Neural progenitor cell (in vitro differentiated cells): ENCODE measurements at places on chromosomes 3 and 15.

DNA sequence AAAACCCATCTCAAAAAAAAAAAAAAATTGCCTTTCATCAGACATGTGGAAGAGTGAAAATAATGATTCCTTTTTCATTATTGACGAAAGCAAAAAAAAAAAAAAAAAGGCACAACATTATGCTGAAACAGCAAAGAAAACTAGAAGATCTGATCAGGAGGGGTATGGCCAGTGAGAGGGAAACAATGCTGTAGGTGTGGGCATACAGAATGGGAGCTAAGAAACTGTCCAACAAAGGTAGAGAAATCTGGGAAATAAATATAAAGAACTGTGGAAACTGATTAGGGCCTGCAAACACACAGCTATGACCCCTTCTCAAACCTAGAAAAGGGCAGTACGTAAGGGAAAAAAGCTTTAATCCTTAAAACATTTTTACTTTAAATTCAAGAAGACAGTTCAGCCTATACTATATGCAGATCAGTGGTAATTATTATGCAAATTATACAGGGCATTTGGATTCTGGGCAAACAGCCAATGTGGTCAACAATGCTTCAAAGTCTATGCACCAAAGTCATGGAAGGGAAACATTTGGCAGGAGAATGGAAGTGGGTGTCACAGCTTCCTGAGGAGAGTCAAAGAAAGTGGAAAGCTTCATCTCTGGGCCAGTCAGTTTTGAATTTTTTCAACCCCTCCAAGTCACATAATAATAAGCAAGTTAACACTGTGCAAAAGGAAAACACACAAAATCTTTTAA is 68.3 kb upstream of the SLC12A8 start:
- no peak for DNase-seq

DNA sequence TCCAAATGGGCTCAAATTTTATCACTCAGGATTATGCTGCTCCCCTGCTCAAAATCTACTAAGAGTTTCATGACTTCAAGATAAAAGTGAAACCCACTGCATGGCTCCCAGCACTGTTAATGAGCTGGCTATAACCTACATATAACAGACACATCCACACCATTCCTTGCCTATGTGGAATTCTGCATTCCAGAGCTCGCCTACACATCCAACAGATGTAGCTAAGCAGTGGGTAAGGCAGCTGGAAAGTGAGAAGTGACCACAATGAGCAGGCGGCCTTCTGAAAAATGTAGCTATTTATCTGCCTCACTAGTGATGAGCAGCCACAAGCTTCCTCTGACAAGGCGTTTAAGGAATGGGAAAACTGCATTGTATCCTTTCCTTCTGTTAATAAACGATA is 92.0 kb upstream of the TRIM42 start:
- no peak for DNase-seq

DNA sequence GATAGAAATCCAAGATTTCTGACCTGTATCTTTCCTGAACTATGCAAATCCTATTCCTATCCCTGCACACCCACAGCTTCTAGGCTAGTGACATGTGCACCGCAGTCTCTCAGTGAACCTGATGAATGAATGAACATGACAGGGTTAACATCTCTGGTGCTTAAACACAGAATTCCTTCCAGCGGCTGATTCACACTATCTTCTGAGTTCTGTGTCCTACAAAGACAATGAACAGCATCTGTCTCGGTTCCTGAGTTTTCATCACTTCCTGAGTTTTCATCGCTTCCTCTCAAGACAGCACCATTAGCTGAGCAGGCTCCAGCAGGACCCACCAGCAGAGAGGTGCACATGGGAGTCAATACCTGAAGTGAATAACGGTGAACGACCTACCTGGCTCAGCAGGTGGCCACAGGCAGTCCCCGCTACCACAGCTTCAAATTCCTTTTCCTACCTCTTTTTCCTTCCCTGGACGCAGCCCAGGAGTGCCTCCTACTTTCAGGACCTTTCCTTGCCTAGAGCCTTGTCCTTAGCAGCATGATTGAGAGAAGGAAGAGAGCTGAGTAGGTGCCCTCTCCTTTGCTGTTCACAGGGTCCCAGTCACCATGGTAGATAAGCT is 113.5 kb downstream of the IGF2BP2 start:
- DNase-seq = no peak

DNA sequence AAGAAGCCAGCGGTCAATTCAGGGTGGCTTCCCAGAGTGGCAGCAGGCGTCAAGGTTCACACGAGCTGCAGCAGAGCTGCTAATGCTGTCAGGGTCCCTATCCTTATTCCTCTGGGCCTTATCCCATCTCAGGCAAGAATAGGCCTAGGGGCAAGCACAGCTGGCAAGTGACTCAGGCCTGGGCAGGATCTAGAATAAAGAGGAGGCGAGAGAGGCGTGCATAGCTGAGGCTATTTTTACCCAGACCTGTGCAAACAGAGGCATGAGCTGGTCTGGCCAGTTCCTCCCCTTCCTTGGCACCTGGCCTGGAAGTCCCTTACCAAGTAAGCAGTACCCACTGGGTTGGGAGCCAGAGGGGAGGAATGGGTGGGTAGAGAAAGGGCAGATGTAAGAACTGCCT is 12.2 kb upstream of the VIPR1 start:
- DNase-seq = no peak

- no peak for DNase-seq
These were observed 29.3 kb upstream of the MAGEF1 start for GRCh38 chr3:184741259-184741556.

- DNase-seq = no peak
These were observed 350.7 kb upstream of the AZI2 start for GRCh38 chr3:28699283-28699682.

- no peak for DNase-seq
These were observed 622 bp upstream of the PLSCR1 start for GRCh38 chr3:146544929-146545528.

DNA sequence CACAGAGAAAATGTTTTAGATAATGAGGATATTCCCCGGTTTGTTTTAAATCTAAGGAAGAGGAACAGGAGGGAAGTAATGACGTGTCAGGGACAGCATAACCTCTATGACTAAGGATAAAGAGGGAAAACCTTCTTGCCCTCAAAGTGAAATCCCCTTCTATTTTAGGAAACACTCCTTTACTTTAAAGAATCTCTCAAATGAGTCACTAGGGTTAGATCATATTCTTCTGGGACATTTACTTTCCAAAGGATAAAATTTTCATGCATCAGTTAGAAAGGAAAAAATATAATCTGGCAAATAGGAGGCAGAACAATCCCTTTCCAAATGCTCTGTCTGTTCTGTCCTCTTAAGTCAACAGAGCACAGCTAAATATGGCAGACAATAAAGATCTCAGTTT is 43.2 kb upstream of the UBE2E2 start:
- no peak for DNase-seq

- DNase-seq = no peak
These were observed 62.8 kb downstream of the ZPLD1 start for GRCh38 chr3:102497571-102497970.

DNA sequence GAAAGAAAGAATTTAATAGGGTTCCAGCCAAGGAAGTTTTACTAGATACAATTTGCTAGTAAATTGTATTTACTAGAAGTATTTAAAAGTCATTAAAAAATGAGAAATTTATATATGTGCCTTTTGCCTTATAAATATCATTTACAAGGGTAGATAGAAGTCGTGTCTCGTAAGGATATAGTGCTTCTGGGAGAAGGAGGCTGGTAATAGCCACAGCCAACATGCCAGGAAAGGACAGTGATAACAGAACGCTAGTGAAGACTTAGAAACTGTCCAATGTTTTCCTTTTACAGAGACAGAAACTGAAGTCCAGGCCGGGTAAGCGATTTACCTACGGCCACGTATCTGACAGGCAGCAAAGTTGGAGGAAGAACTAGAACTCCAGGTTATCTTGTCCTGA is 113.5 kb upstream of the LRRN1 start:
- no peak for DNase-seq

DNA sequence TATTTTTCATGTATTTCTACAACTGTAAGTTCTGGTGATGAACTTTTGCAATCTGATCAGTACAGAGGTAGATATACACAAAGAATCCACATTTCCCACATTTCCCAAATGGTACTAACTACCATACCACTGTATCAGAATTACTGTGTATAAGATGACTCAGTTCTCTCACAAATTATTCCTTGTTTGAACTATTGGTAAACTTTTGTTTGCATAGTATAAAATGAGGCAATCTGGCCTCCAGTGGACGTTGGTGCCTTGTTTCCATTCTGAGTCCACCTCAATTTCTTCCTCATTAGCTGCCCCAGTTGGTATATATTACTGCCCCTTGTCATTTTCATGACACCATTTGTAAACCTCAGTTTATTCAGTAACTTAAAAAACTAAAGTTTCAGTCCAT is 38.5 kb downstream of the SPTSSB start:
- DNase-seq = no peak

GRCh38 chr15:32125595-32125994 is 95.3 kb downstream of the CHRNA7 start:
- DNase-seq = peak; percentile 26

- DNase-seq = no peak
These were observed 8.1 kb upstream of the TKT start for GRCh38 chr3:53263907-53264306.

GRCh38 chr3:100776746-100777145 is 67.5 kb downstream of the TFG start:
- peak; percentile 23 for DNase-seq

GRCh38 chr15:57549935-57550334 is 41.8 kb upstream of the MYZAP start:
- DNase-seq = no peak

DNA sequence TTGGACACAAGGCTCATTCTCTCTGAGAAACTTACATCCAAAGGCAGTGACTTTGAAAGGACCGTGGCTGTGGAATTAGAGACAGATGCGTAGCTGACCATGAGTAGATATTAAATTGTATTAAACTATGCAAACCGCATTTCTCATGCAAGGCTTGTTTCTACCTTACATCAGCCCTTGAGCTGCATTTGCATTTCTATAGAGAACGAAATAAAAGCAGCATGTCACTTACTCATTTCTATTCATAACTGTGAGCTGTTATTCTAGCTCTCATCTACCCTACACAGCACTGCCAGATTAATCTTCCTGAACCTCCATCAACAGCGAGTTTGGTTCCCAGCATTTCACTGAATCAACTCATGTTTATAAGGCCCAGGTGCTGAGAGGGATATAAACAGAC is 72.3 kb downstream of the THSD4 start:
- no peak for DNase-seq

DNA sequence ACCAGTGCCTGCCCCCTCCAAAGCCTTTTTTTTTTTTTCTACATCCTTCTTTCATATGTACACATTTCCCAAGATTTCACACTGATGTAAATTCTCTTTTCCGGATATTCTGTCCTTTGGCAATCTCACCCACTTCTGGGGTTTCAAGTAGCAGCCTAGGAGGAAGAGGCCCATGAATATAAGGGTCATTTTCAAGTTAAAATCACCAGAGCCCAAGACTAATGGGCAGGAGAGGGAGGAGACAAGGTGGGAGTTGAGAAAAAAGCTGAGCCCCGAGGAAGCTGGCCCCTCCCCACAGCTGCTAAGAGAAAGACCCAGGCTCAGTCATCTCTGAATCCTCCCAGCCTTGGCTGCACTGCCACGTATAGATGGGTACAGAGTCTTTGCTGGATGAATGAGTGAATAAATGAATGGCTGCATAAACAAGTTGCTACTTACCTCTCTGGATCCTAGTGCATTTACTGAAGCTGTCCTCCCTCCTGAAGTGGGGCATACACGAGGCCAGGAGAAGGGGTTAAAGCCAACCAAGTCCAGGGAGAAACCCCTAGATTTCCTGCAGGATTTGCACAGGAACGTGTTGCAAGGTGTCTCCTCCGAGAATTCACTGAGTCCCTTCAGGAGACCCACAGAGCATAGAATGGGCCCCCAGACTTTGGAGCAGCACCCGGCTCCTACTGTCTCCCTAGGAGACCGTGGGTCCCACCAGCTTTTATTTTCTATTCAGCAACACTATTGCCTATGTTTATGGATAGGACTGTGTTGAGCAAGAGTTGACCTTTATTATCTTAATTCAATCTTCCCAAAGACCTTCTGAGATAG is 100.8 kb upstream of the LIPC start:
- no peak for DNase-seq

- no peak for DNase-seq
These were observed 23.8 kb upstream of the OXTR start for GRCh38 chr3:8793242-8793641.

GRCh38 chr3:106338582-106339214 is 469.9 kb upstream of the CBLB start:
- no peak for DNase-seq

- no peak for DNase-seq
These were observed 8.4 kb upstream of the CMTM7 start for GRCh38 chr3:32383136-32383711.

- DNase-seq = peak; percentile 19
These were observed 80.7 kb downstream of the SQOR start for GRCh38 chr15:45715528-45715927.

DNA sequence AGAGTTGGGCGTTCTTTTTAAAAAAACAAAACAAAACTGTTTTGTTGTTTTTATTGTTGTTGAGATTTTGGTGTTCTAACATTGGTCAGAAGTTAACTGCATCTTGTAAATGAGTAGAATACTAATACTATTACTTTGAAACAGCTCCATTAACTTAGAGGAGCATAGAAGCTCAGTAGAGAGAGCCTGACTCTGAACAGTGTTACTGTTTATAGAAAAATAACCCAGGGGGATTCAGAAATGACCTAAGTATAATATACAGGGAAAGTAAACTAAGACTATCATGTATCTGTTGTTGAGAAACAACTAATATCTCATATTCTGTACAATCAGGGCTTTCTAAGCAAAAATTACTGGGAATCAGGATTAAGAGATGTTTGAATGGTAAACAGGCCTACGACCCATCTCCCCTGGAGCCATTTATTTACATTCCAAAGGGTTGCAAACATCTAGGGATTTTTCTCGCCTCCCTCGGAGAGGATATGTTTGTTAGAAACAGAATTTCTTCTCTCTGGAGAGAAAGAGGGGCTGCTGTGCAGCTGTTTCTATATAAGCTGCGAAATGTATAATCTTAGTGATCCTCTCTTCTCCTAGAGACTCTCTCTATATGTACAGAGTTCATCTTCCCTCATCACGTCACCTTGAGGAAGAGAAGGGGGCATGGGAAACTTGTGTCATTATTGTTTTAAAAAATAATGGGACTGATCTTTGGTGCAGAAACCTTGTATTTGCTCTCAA is 827.5 kb upstream of the DPPA4 start:
- peak; percentile 35 for DNase-seq

- peak; percentile 66 for DNase-seq
These were observed 43.8 kb upstream of the SLC6A6 start for GRCh38 chr3:14358426-14359211.
